ENCODE measurements at places on chromosomes 4 and X.

GRCh38 chr4:24675721-24676389, 91.5 kb upstream of the DHX15 start:
- no peak for DNase-seq

DNA sequence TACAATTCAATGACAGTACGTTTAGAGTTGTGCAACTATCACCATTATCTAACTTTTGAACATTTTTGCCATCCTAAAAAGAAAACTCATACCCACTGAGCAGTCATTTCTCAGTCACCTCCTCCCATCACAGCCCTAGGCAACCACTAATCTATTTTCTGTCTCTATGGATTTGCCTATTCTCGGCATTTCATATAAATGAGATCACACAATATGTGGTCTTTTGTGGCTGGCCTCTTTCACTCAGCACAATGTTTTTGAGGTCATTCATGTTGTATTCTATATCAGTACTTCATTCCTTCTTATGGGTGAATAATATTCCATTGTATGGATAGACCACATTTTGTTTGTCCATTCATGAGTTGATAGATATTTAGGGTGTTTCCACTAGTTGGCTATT, 103.0 kb downstream of the PPEF1 start:
- no peak for DNase-seq

DNA sequence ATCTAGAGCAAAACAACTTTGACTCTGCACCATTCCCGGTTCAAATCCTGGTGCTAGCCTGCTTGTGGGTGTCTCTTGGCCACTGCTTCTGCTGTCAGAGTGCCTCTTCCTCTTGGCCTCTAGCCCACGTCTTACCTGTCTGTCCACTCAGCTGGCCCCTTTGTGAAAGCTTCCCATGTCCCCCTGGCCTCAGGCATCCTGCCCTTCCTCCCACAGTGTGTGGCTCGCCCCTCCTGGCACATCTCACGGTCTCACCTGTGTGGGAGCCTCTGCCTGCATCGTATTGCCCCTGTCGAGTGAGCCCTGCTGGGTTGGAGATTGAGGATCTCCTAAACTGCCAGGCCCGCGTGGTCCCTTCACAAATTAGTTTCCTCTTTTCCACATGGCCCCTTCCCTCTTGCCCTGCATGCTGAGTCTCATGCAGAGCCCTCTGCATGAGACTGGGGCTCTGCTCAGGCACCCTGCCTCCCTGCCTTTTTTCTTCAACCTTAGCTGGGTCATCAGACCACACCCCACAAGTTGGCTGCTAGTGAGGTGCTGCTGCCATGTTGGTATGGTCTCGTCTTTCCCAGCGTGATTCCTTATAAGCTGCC, 53.7 kb upstream of the TADA2B start:
- DNase-seq, result no peak

DNA sequence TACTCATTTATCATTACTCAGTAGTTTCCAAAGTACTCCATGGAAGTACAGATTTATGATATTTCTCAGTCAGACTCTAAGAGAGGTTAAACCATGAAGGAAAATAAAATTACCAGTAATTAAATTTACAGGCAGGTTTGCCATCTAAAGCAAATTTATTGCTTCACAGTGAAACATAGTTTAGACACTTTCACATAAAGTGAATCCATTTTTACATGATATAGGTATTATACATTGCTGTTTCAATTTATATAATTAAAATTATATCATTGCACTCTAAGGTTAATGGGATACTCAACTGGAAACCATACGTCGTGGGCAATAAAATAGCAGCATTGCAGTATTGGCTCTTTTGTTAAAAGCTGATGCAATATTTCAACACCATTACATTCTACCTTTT, 202.8 kb downstream of the SLIT2 start:
- no peak for DNase-seq

GRCh38 chr4:48546336-48546735, 56.3 kb downstream of the ZAR1 start:
- peak; percentile 12 for DNase-seq

Data from HCT116 (cell line).